ENCODE measurements at places on chromosomes 5 and 9. TPM values are rescaled to one million over a fixed set of nuclear protein-coding genes. Genes with fewer than 3 reads are reported as not detected.

DNA sequence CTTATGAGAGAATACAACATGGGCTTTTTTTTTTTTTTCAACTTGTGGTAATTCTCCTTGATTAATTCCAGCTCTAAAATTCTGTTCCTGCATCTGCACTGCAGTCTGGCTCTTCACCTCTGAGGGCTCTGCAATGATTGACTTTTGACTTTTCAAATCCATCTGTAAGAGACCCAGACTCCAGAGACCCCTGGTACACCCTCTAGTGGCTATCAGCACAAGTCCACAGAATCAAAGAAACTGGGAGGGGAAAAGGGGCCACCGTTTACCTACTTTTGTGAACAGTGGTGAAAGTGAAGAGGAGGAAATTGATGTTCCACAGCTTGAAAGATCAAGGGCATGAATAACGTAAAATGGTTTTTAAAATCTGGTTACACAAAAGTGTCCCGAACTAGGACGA lies 151.6 kb downstream of the SLIT3 start:
- no peak overlapping the region for H3K4me3 ChIP-seq
- no peak overlapping the region for H3K27ac ChIP-seq
- peaks cover 10% of the 10 kb centered on the region for H3K4me1 ChIP-seq
- no peaks in the 10 kb centered on the region for H3K27me3 ChIP-seq

GRCh38 chr5:87746341-87746740 lies 333.6 kb upstream of the CCNH start:
- no peak for DNase-seq
- H3K36me3 ChIP-seq: no peaks in the 10 kb centered on the region
- H3K4me1 ChIP-seq: no peaks in the 10 kb centered on the region
- H3K27ac ChIP-seq: no peak overlapping the region

GRCh38 chr9:136928591-136928990 lies 15.9 kb downstream of the FBXW5 start:
- no peak overlapping the region for H3K4me3 ChIP-seq
- no peaks in the 10 kb centered on the region for H3K27me3 ChIP-seq
- no peaks in the 10 kb centered on the region for H3K36me3 ChIP-seq
- no peak for DNase-seq
- peaks cover 9% of the 10 kb centered on the region for H3K4me1 ChIP-seq
- H3K27ac ChIP-seq: no peak overlapping the region

- H3K4me1 ChIP-seq: no peaks in the 10 kb centered on the region
- DNase-seq: no peak
Measured at GRCh38 chr5:2178528-2178927, 295.8 kb upstream of the IRX4 start.

DNA sequence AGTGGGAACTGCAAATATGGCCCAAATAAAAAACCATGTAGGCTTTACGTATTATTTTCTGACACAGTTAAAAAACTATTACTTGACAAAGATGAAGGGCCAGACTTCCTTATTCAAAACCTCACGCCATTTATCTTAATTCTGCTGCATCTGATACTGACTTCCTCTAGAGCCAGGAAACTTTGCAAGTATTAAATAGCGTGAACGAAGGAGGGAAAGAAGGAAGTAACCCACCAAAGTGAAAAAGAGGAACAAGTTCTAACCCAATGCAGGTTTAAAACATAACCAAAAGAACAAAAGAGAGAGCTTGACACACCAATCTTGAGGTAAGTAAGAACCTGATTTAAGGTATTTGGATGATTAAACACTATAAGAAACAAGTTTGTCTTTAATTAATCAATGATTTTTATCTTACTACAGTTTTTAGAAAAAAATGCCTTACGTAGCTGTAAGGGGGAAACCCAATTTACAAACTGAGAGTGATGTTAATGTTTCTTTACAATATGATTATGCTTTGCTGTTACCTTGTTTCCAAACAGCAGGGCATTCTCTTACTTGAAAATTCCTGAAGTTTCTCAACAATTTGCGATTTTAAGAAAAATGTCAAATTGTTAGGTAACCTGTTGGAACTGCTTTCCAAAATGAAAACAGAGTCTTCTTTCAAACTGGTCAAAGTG lies at the start of gene GAPT:
GAPT (plus strand) TSS at position 220 of the 677 bp plus-strand sequence. CDS start 3,102 bp downstream, outside the sequence.
- DNase-seq: no peak
- no peak within 1 kb of the TSS for H3K27ac ChIP-seq
- H3K36me3 ChIP-seq: no peaks in the 10 kb centered on the region
- H3K27me3 ChIP-seq: peaks cover 6% of the 10 kb centered on the region
- H3K4me1 ChIP-seq: no peaks in the 10 kb centered on the region
- no peak within 1 kb of the TSS for H3K4me3 ChIP-seq

- no peak overlapping the region for H3K4me3 ChIP-seq
- DNase-seq: no peak
- peak overlapping the region; percentile 15 for H3K27ac ChIP-seq
Measured at GRCh38 chr9:127049581-127049980, 72.9 kb downstream of the ANGPTL2 start.

DNA sequence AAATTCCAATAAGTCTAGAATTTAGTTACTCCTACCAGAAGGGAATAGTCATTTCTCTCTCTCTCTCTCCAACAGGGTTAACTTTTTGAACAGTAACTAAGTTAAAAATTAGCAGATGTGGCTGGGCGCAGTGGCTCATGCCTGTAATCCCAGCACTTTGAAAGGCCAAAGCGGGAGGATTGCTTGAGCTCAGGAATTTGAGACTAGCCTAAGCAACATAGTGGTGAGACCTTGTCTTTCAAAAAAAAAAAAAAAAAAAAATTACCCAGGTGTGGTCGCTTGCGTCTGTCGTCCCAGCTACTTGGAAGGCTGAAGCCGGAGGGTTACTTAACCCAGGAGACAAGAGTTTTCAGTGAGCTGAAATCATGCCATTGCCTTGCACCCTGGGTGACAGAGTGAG lies 639.7 kb downstream of the PTPRD start:
- no peak for DNase-seq
- H3K27me3 ChIP-seq: no peaks in the 10 kb centered on the region

DNA sequence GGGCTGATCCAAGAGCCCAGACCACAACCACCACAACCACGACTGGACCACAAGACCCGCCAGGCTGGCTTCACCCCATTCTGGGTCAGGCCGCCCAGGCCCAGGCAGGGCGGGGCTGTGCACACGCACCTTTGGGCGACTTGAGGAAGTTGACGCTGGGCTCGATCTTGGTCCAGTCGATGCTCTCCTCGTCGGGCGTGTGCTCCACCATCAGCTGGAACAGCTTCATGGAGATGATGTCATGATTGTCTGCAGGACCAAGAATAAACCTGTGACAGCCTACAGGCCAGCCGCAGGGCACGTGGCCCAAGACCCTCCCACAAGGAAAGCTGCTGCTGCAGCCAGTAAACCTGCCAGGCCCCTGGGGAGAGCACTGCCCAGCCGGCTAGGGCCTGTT lies 17.3 kb downstream of the LMAN2 start:
- no peak for DNase-seq
- no peaks in the 10 kb centered on the region for H3K27me3 ChIP-seq
- H3K4me1 ChIP-seq: no peaks in the 10 kb centered on the region
- H3K4me3 ChIP-seq: no peak overlapping the region
- H3K27ac ChIP-seq: no peak overlapping the region
- H3K36me3 ChIP-seq: peaks cover 41% of the 10 kb centered on the region

DNA sequence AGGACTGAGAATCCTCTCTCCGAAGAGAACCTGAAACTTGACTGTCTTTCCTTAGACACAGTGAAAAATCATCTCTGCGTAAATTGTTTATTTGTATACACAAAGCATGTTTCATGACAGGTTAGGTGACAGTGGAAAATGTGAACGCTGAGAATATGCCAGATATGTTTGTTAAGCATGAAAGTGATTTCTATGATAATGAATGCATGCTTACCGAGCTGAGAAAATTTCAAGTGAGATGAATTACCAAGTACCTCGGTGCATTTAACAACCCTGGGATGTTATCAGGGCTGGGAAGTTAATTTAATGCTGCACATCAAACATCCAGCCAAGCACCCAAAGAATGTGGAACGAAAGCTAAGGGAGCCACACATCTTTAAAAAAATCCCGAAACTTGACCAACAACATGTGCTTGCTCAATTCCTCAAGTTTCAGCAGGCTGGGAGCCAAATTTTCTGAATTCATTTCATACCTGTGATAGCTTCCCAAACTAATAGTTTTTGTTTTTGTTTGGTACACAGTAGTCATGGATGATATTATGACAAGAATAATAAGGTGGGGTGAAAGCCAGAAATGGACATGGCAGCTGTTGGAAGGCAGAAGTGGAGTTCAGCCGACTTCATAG lies 336.9 kb downstream of the ARHGEF28 start:
- no peaks in the 10 kb centered on the region for H3K36me3 ChIP-seq
- DNase-seq: no peak
- H3K27me3 ChIP-seq: no peaks in the 10 kb centered on the region
- no peaks in the 10 kb centered on the region for H3K4me1 ChIP-seq
- no peak overlapping the region for H3K27ac ChIP-seq
- no peak overlapping the region for H3K4me3 ChIP-seq

GRCh38 chr5:143471666-143472464 lies 68.4 kb upstream of the NR3C1 start:
- DNase-seq: no peak
- no peaks in the 10 kb centered on the region for H3K4me1 ChIP-seq
- H3K4me3 ChIP-seq: no peak overlapping the region
- no peaks in the 10 kb centered on the region for H3K36me3 ChIP-seq
- H3K27me3 ChIP-seq: no peaks in the 10 kb centered on the region

- DNase-seq: no peak
- no peaks in the 10 kb centered on the region for H3K27me3 ChIP-seq
- no peaks in the 10 kb centered on the region for H3K36me3 ChIP-seq
- H3K4me3 ChIP-seq: no peak overlapping the region
- H3K4me1 ChIP-seq: no peaks in the 10 kb centered on the region
Measured at GRCh38 chr5:135153661-135154060, 119.6 kb upstream of the PITX1 start.

DNA sequence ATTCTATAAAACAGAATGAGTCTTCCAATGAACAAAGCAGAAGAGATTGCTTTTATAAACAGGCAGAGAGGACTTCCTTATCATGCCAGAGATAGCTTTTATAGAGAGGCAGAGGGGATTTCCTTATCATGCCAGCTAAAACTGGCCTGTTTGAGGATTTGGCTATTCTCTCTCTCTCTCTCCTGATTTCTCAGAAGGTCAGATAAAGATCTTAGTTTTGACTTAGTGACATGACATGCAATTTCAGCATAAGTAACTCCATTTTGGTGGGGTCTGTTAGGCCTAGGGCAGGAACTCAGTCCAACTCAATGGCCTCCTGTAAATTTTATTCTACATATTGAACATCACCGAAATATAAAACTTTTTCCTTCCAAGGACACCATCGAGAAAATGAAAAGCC lies 31.5 kb upstream of the DENND4C start:
- H3K4me1 ChIP-seq: peaks cover 48% of the 10 kb centered on the region
- no peak for DNase-seq
- no peaks in the 10 kb centered on the region for H3K27me3 ChIP-seq
- no peak overlapping the region for H3K27ac ChIP-seq
- no peak overlapping the region for H3K4me3 ChIP-seq

DNA sequence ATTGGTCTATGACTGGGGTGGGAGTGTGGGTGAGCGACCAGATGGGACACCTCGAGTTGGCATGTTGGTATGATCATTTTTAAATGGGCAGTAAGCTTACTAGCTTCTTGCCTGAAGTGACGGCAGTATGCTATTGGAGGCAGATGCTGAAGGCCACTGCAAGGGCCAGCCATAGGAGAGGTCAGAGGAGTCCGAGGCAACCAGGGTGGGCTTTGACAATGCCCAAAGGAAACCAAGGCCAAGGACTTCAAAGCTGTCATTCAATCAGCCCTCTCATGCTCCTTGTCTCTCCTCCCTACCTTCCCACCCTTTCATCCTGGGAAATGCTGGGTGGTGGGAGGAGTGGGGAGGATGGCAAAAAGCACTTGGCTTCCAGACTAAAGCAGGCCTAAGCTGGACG lies 57.1 kb upstream of the GLRX start:
- DNase-seq: no peak
- no peaks in the 10 kb centered on the region for H3K27me3 ChIP-seq
- H3K4me3 ChIP-seq: no peak overlapping the region

DNA sequence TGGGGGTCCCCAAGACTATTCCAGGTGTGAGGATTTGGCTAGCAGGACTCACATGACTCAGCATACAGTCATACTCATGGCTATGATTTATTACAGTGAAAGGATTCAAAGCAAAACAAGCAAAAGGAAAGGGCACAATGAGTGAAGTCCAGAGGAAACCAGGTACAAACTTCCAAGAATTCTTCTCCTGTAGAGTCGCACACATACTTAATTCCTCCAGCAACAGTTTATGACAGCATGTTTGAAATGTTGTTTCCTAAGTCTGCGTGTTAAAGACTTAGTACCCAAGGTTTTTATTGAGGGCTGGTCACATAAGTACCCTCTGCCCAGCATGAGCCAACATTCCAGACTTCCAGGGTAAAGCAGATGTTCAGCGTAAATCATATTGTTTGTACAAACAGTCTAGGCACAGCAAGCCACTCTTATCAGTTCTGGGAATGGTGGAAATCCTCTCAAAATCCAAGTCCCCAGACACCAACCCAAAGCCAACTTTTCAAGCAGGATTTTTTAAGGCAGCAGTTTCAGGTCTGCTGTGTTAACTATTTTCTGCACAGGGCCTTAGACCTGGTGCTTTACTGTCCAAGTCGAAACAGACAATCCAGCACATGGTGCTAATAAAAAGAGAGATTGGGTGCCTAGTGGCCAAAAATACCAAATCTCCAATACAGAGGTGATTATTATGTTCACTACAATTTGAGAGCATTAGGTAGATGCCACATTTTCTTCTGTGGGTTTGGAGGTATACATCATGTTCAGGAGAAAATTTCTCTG lies 18.6 kb upstream of the RICTOR start:
- H3K4me3 ChIP-seq: no peak overlapping the region
- H3K27ac ChIP-seq: no peak overlapping the region
- H3K36me3 ChIP-seq: no peaks in the 10 kb centered on the region
- no peaks in the 10 kb centered on the region for H3K27me3 ChIP-seq
- H3K4me1 ChIP-seq: no peaks in the 10 kb centered on the region

- H3K4me1 ChIP-seq: no peaks in the 10 kb centered on the region
- H3K4me3 ChIP-seq: no peak overlapping the region
- H3K27ac ChIP-seq: no peak overlapping the region
- no peaks in the 10 kb centered on the region for H3K36me3 ChIP-seq
- H3K27me3 ChIP-seq: no peaks in the 10 kb centered on the region
- DNase-seq: no peak
Measured at GRCh38 chr5:86997516-86997915, 270.2 kb upstream of the RASA1 start.

DNA sequence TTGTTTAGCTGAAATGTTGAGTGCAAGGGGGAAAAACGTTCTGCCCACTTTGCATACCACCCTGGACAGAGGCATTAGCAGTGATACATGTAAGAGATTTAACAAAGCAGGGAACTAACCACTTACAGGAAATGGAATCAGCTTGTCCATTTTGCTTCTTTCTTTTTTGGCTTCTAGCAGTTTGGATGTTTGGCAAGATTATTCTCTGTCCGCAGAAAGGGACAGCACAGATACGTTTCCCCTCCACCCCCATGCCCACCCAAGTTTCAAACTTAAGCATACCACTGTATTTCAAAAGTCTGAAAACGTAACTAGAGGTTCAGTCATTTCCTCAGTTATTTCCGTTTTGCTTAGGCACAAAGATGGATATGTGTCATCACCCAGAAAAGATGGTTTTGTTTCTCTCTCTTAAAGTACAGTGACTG lies 118.4 kb downstream of the GDNF start:
- no peak overlapping the region for H3K4me3 ChIP-seq
- no peaks in the 10 kb centered on the region for H3K27me3 ChIP-seq
- H3K36me3 ChIP-seq: no peaks in the 10 kb centered on the region
- H3K27ac ChIP-seq: no peak overlapping the region
- DNase-seq: no peak
- peaks cover 22% of the 10 kb centered on the region for H3K4me1 ChIP-seq

HTR4 gene
- 20.8 TPM for total RNA-seq

CENPH gene
- total RNA-seq: not detected

TMEM232 gene
- 13.1 TPM for total RNA-seq

PRELID2 gene
- 23.9 TPM for total RNA-seq

All from transverse colon (tissue), 4 donors.